ENCODE measurements at places on chromosomes 12 and 14.

- DNase-seq = no peak
Measured at GRCh38 chr14:28356819-28357218, 409.8 kb upstream of the FOXG1 start.

- no peak for DNase-seq
Measured at GRCh38 chr14:55671641-55672040, 91.6 kb downstream of the KTN1 start.

DNA sequence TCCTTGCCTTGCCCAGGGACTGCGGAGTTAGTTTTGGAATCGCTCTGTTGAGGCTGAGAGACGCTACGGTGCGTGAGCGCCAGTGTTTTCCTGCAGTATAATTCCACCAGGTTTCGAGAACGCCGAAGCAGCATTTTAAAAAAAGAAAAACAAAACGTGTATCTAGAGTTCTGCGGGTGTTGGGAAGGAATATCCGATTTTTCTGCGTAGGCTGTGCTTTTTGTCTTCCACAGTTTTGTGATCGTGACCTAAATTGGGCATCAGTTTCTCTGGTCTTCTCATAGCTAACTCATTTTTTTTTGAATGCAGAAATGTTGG is 778 bp downstream of the DNM1L start:
- no peak for DNase-seq

DNA sequence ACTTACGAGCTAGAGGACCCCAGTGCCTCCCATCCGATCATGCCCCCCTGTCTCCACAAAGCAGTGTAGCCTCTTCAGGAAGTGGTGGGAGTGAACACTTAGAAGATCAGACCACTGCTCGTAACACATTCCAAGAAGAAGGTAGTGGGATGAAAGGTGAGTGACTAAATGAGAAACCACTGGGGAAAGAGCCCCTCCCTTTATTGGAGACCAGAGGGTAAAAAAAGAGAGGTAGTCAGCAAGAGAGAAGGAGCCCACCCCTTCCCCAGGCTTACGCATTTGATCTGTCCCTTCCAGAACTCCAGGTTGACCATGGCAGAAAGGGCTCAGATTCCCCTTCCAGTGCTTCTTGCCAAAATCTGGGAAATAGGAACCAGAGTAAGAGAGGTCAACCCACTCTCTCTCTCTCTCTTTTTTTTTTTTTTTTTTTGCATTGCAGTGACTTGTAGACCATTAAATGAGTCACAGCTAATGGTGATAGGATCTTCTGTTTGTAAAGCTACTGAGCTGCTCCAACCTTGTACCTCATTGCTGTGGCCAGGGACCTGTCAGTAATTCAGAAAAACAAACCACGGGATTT is 165.4 kb downstream of the GCH1 start:
- DNase-seq = no peak

GRCh38 chr12:78375461-78375860 is 489.1 kb upstream of the SYT1 start:
- no peak for DNase-seq

DNA sequence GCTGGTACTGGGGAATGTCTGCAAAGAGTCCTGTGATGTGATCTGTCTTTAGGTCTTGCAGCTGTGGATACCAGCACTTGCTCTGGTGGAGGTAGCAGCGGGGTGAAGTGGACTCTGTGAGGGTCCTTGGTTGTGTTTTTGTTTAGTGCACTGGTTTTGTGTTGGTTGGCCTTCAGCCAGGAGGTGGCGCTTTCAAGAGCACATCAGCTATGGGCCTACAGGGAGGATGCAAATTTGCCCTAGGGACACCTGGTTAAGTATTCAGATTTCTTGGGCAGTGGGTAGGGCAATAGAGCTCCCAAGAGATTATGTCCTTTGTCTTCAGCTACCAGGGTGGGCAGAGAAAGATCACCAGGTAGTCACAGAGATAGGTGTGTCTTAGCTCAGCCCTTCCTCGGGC is 63.8 kb downstream of the PTGER2 start:
- no peak for DNase-seq

DNA sequence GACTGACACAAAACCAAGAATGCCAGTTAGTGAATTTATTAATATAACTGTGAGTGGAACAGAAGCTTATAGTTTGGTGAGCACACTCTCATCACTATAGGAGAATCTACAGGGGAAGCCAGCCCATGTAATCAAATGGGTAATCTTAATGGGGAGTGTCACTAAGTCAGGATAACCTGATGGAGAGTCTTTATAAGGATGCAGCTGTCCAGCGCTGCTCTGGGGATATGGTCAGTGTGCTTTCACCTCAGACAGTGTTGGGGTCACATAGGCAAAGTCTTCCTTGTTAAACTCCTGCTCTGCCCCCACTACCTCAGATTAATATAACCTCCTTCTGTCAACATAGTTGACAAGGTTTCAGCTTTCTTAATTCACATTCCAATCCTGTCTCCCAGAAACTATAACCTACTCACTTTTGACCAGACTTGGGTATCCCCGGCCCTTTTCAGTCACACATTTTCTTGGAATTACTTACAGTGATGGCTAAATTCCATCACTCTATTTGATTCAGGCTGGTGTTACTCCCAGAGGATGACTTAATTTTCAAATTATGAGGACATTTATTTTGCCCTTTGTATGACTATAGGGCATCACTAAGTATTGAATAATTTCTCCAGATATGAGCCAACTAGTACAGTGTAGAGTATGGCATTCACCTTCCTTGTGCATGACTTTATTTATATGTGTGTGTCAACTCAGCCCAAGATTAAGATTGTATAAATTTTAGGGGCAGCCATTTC is 13.2 kb downstream of the STK38L start:
- no peak for DNase-seq

DNA sequence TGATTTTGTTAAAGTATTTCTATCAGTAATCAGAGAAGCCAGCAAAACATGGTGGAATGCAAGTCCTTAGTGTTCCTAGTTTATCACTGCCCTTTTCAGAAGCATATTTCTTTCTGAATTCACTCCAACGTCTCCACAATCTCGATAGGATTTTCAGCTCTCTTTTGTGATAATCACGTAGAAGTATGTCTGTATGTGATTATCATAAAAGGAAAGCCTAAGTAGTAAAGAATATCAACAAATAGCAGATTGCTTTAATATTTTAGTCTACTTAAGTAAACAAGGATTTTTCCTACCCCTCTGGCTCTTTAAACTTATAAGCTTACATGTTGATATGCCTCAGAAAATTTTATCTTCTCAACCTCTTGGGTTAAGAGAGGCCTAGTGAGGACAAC is 147.4 kb upstream of the NUDT4 start:
- DNase-seq = no peak

DNA sequence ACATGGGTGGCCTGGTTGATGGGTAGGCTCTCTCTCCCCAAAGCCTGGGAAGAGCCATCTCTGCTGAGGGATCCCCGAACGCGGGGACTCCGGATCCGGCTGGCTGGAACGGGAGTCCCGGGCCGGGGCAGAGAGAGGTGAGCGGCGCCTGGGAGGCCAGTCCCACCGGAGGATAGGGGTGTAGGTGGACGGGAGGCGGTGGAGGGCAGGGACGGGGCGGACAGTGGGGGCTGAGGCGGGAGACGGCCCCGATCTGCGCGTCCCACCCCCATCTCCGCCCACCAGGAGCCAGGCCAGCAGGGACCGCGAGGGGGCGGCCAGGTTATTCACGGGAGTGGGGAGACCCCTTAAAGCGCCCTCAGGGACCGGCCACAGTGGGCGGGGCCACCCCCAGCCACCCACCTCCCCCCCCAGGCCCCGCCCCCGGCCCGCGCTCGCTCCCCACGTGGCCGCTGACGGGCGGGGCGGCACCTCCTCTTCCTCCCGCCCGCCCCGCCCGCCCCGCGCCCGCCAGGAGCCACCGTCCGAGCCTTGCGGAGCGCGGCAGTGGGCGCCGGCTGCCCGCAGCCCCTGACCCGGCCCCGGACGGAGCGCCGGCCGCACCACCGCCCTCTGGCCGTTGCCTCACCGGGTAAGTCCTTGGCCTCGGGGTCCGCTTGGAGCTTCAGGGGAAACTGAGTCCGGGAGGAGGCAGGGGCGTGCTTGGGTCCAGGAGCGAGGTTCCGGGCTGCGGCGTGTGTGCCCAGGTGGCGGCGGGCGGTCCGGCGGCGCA is at the start of gene INF2:
INF2 (plus strand) TSS at position 510 of the 772 bp plus-strand sequence. CDS start 11,748 bp downstream, outside the sequence.
- peak; percentile 46 for DNase-seq

GRCh38 chr12:45730348-45731189 is 1.1 kb downstream of the ARID2 start:
- peak; percentile 46 for DNase-seq

GRCh38 chr14:54173802-54174201 is 217.2 kb upstream of the BMP4 start:
- DNase-seq = no peak

GRCh38 chr14:105647784-105648608 is 121.6 kb downstream of the TMEM121 start:
- DNase-seq = no peak

- no peak for DNase-seq
Measured at GRCh38 chr12:129036135-129036534, 182.9 kb downstream of the GLT1D1 start.

DNA sequence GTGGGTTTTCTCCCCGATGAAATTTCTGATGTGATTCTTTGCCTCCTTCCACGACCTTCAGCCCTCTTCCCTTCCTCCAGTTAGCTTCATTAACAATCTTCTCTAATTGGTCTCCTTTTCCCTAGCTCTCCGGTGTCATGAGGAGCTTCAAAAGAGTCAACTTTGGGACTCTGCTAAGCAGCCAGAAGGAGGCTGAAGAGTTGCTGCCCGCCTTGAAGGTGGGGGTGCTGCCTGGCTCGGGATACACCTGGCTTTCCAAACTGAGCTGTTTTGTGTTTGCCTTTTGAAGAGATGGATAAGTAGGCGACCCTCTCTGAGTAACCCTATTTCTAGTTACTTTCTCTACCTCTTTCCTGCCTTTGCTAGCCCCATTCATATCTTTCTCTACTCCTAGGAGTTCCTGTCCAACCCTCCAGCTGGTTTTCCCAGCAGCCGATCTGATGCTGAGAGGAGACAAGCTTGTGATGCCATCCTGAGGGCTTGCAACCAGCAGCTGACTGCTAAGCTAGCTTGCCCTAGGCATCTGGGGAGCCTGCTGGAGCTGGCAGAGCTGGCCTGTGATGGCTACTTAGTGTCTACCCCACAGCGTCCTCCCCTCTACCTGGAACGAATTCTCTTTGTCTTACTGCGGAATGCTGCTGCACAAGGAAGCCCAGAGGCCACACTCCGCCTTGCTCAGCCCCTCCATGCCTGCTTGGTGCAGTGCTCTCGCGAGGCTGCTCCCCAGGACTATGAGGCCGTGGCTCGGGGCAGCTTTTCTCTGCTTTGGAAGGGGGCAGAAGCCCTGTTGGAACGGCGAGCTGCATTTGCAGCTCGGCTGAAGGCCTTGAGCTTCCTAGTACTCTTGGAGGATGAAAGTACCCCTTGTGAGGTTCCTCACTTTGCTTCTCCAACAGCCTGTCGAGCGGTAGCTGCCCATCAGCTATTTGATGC is 797 bp downstream of the ESPL1 start:
- DNase-seq = no peak

GRCh38 chr12:117743761-117744160 is 225.0 kb downstream of the KSR2 start:
- DNase-seq = no peak

- no peak for DNase-seq
Measured at GRCh38 chr14:84882830-84883229, 647.1 kb upstream of the FLRT2 start.

GRCh38 chr12:53996240-53997203 is 3.4 kb upstream of the HOXC9 start:
- DNase-seq = no peak

GRCh38 chr12:96206936-96207662 is 12.9 kb downstream of the ELK3 start:
- no peak for DNase-seq

GRCh38 chr12:64696080-64696741 is 63.0 kb downstream of the GNS start:
- DNase-seq = no peak

- DNase-seq = no peak
Measured at GRCh38 chr12:46523446-46523845, 150.9 kb upstream of the SLC38A2 start.

- no peak for DNase-seq
Measured at GRCh38 chr12:31650918-31651317, 8.6 kb upstream of the ETFBKMT start.

DNA sequence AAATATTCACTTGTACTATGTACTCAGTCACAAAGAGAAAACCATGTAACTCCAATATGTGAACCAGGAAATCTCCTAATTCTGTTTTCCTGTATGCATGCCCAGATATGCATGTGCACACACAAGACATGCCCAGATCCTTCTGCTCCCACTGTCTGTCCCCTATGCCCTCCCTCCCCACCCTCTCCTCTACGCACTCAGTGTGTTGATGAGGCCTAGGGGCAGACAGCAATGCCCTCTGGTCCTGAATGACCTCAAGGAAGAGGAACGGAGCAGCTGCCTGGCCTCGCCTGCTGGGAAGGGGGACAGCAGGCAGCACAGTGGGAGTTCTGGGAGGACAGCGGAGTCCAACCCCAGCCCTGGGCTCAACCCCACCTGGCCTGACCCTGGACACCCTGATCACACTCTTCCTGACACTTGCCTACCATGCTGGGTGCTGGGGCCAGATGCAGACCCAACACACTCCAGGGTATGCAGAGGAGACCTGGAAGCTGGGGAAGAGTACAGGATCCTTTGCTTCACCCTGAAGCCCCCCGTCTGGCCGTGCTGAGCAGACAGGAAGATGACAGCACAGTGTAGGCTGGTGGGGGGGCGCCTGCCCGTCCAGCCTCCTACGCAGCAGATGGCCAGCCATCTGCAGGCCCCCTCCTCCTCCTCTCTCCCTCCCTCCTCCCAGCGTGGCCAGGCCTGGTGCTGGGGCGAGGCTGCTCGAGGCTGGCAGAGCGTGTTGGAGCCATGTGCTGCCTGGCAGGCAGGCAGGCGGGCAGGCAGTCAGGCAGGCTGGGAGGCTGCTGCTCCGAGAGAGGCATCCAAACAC is 106.6 kb upstream of the NCOR2 start:
- DNase-seq = peak; percentile 81

DNA sequence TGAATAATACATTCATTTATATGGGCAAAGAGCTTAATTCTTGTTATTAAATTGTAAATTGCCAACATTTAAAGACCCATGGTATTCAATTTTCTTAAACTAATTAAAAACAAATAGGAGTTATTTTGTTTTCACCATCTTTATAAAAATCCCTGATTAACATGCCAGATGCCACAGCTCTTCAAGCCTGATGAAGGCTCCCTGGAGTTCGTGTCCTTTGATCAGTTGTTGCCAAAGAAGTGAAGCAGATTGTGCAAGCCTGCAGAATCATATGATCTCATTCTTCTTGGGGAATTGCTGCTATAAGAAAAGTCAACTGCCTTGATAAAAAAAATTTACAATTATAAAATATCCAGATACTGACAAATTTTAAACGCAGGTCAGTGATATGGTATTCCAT is 288.3 kb upstream of the PPFIA2 start:
- DNase-seq = no peak

- no peak for DNase-seq
Measured at GRCh38 chr14:61553730-61554641, 141.3 kb upstream of the HIF1A start.

- no peak for DNase-seq
Measured at GRCh38 chr12:8554451-8555195, 13.9 kb upstream of the CLEC4E start.

DNA sequence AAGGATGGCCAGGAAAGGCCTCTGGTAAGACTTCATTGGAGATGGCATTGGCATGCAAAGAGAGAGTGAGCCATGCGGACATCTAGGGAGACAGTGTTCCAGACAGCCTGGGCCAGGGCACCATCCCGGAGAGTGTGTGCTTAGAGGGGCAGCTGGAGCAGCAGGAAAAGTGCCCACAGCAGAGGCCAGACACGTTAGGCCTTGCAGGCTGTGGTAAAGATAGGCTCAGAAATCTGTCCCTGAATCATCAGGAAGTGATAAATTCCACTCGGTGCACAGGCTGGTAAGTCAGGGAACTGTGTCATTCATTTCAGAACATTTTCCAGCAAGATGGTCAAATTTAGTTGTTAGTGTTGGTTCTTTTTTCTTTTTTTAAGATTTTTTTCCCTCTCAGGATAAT is 8.8 kb downstream of the GALNT16 start:
- DNase-seq = no peak

Data from nucleus accumbens (tissue), 56 donors.